ENCODE measurements at places on chromosomes 12 and 14. TPM values are rescaled to one million over a fixed set of nuclear protein-coding genes. Genes with fewer than 3 reads are reported as not detected.

The RNASE3 gene
- total RNA-seq, result 0.31 TPM

The OR6C2 gene
- not detected for total RNA-seq

The NOXRED1 gene
- 0.94 TPM for total RNA-seq

DNA sequence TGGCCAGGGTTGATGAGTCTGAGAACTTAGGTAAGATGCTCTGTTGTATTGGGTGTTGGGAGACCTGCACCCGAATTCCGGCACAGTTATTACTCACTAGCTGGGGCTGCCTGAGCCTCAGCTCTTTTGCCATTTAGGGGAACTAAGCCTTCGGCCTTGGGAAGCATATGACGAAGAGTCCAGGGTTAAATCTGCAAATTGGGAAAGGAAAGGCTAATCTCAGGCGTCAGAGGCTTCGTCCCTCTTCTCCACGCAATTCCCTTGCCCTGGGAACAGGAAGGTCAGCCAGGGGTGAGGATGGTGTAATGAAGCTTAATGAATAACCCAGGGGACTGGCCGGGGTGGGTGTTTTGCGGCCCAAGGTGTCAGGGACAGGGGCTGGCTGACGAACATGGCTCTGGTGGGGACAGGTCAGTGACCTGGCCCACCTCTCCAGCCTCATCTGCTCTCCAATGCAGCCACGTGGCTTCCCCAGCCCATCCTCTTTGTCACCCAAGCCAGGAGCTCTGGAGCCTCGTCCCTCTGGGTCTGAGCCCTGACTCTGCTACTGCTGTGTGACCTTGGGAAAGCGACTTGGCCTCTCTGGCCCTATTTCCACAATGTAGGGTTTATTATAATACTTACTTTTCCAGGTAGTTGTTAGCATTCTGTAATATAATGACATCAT, 3.8 kb upstream of the SDSL start:
- H3K27ac ChIP-seq, result no peak overlapping the region
- H3K4me1 ChIP-seq, result peaks cover 6% of the 10 kb centered on the region
- DNase-seq, result peak; percentile 27
- no peaks in the 10 kb centered on the region for H3K27me3 ChIP-seq

DNA sequence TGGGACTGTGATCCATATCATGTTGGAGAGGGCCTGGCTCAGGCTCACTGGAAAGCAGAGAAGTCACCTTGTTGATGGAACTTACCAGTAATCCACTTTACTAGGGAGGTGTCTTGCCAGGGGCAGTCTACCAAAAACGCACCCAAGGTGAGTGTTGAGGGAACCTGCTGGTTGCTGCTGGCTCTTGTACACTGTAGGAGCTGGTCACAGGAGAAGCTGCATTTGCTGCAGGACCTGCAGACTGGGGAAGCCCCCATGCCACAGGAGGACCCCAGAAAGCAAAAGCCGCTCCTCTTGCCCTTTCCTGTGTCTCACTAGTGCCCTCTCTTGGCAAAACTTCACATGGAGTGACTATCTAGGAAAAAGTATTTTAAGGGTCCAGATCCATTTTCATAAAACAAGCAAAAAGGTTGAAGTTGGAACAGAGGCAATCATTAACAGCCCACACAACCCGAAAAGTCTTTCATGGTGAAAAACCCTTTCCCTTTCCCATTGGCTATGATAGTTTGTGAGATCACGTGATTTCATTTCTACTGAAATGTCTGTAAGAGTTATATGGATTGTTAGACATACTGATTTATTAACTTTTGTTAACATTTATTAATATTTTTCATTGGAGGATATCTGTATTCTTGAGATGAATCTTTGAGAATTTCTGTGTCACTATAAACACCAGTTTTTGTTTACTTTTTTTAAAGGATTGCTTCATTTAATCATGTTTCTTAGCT, 59.2 kb downstream of the RASSF8 start:
- H3K4me3 ChIP-seq, result no peak overlapping the region
- no peak overlapping the region for H3K27ac ChIP-seq
- H3K4me1 ChIP-seq, result peaks cover 11% of the 10 kb centered on the region
- no peaks in the 10 kb centered on the region for H3K36me3 ChIP-seq
- H3K27me3 ChIP-seq, result no peaks in the 10 kb centered on the region
- DNase-seq, result no peak

DNA sequence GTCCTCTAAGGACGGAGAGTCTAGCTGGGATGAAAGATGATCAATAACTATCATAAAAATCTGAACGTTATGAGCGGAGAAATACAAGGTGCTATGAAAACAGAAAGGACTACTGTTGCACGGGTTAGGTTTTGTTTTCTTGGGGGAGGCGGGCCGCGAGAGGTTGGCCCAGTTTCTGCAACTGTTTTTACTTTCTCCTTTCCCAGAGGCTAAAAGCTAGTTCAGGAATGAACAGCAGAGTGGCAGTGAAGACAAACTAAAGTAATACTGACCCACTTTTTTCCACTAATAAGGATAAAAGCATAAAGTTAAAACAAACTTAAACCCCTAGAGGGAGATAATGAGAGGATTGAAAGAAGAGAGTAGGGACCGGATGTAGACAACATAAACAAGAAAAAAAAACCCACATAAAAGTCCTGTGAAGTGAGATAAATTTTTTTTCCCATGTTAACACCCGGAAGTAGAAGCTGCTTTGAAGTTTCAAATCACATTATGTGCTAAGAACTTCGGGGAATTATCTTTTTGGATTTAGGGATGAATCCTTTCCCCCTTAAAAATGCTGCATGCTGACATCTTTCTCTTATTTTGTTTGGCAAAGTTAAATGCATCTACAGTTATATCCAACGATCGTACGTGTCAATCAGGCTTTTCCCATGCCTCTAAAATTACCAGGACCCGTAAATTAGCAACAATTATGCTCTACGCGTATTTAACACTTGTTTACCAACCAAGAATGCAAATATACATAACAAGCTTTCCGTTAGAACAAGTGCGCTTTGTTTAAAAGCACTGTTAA, 1.0 kb upstream of the CDK17 start:
- peak; percentile 43 for DNase-seq
- no peaks in the 10 kb centered on the region for H3K27me3 ChIP-seq
- H3K36me3 ChIP-seq, result no peaks in the 10 kb centered on the region
- peaks cover 9% of the 10 kb centered on the region for H3K4me1 ChIP-seq
- H3K27ac ChIP-seq, result peak overlapping the region; percentile 91
- peak overlapping the region; percentile 61 for H3K4me3 ChIP-seq

- DNase-seq, result no peak
- H3K27ac ChIP-seq, result peak overlapping the region; percentile 100
- H3K4me3 ChIP-seq, result peak overlapping the region; percentile 74
- H3K27me3 ChIP-seq, result no peaks in the 10 kb centered on the region
- H3K36me3 ChIP-seq, result no peaks in the 10 kb centered on the region
- peaks cover 40% of the 10 kb centered on the region for H3K4me1 ChIP-seq
Measured at GRCh38 chr12:57846285-57846576, 298 bp downstream of the CTDSP2 start.

GRCh38 chr14:32370714-32371113, 41.6 kb downstream of the AKAP6 start:
- no peak overlapping the region for H3K27ac ChIP-seq
- no peaks in the 10 kb centered on the region for H3K27me3 ChIP-seq
- DNase-seq, result no peak
- H3K4me1 ChIP-seq, result peaks cover 10% of the 10 kb centered on the region

- H3K4me3 ChIP-seq, result no peak overlapping the region
- no peaks in the 10 kb centered on the region for H3K36me3 ChIP-seq
- H3K27ac ChIP-seq, result no peak overlapping the region
- no peaks in the 10 kb centered on the region for H3K4me1 ChIP-seq
Measured at GRCh38 chr14:104813286-104813685, 12.4 kb downstream of the ZBTB42 start.

DNA sequence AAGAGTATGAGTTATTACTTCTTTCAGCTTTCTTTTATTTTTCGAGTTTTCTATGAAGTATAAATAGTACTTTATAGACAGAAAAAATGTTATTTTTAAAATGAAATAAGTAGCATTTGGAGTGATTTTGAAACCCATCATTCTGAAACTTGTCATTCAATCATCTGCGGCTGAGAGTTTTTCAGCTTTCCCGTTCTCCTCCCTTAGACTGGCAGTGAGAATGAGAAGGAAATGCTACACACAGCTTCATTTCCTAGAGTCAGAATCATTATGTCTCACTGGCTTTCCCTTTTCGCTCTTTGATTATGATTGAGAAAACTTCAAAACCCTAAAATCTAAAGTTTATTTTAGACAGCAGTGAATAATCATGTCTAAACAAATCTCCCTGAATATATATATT, 33.7 kb upstream of the GNPNAT1 start:
- no peak for DNase-seq
- no peak overlapping the region for H3K4me3 ChIP-seq
- no peaks in the 10 kb centered on the region for H3K4me1 ChIP-seq
- H3K27ac ChIP-seq, result no peak overlapping the region

- DNase-seq, result no peak
- H3K27me3 ChIP-seq, result no peaks in the 10 kb centered on the region
- H3K4me1 ChIP-seq, result no peaks in the 10 kb centered on the region
- no peaks in the 10 kb centered on the region for H3K36me3 ChIP-seq
Measured at GRCh38 chr14:62667421-62667914, 377.8 kb downstream of the KCNH5 start.

DNA sequence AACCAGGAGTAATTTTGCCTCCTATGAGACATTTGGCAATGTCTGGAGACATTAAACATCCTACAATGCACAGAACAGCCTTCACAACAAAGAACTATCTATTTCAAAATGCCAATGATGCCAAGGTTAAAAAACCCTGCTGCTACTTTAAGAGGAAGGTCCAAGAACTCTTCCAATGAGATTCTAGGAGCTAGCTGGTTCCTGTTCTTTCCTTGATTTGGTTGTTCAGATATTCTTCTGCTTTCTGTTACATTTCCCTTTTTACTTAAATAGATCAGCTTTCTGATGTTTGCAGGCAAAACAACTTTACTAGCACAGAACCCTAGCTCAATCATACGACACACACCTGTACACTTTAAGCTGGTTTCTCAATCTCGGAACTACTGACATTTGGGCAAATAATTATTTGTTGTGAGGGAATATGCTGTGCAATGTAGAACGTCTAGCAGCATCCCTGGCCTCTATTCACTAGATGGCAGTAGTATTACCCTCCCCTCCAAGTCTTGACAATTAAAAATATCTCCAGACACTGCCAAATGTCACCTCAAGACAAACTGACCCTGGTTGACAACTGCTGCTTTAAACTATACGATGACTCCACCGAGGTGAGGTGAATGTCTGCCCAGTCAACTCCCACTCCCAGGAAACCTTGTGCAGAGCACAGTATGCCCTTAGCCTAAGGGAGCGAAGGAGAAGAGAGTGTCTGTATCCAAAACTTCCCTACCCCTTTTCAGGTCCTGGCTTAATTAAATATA, 4.4 kb downstream of the BLTP3B start:
- H3K4me3 ChIP-seq, result no peak overlapping the region
- H3K4me1 ChIP-seq, result peaks cover 3% of the 10 kb centered on the region
- peak; percentile 29 for DNase-seq
- H3K27ac ChIP-seq, result peak overlapping the region; percentile 70

DNA sequence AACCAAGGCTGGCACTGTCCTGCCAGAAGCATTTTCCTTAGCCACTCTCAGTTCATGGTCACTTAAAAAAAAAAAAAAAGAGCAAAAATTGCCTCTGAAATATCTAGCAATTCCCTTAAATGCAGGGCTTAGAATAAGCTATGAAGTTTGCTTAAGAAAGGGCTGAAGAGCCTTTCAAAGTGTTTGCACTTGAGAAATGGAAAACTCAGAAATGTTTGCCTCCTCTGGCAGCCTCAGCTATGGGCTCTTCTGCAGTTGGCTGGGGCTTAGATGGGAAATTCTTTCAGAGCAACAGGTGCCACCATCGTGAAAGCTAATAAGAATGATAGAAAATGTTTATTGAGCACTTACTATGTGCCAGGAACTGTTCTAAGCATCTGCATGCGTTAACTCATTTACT, 48.5 kb upstream of the TSPAN11 start:
- H3K27ac ChIP-seq, result peak overlapping the region; percentile 71
- no peaks in the 10 kb centered on the region for H3K36me3 ChIP-seq
- H3K27me3 ChIP-seq, result no peaks in the 10 kb centered on the region
- no peak for DNase-seq

- H3K27ac ChIP-seq, result no peak overlapping the region
- peaks cover 6% of the 10 kb centered on the region for H3K36me3 ChIP-seq
- no peaks in the 10 kb centered on the region for H3K4me1 ChIP-seq
- no peaks in the 10 kb centered on the region for H3K27me3 ChIP-seq
Measured at GRCh38 chr12:9699898-9700605, 30.5 kb downstream of the CLEC2D start.

GRCh38 chr12:21718403-21718802, 56.1 kb downstream of the KCNJ8 start:
- peaks cover 9% of the 10 kb centered on the region for H3K4me1 ChIP-seq
- DNase-seq, result no peak
- no peak overlapping the region for H3K27ac ChIP-seq
- no peaks in the 10 kb centered on the region for H3K27me3 ChIP-seq
- H3K4me3 ChIP-seq, result no peak overlapping the region
